CD4-positive, alpha-beta T cell treated with Interleukin-21 for 1 hour (primary cell): ENCODE measurements at places on chromosomes 3 and 15.

GRCh38 chr15:88120026-88120425 is 136.5 kb downstream of the NTRK3 start:
- no peak for DNase-seq

GRCh38 chr3:54853573-54854404 is 74.1 kb downstream of the LRTM1 start:
- peak; percentile 10 for DNase-seq

DNA sequence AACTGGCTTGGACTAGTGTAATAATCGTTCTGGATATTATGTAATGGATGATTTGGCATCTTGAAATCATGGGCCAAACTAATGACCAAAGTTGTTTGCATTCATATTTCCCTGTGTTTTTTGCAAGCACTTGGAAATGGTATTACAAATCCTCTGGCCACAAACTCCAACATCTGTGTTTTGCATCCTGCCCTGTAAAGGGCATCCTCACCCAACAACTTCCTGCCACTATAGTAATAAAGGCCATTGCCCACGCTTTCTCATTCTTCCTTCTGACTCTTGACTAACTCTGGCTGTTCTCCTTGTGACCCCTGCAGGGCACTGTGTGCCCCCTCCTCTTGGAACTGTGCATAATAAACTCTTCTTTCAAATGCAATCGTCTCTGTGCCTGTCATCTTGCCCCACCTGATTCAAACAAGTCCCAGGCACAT is 25.4 kb upstream of the PSMD6 start:
- no peak for DNase-seq

GRCh38 chr3:135516143-135516542 is 449.4 kb upstream of the PPP2R3A start:
- DNase-seq = no peak

- no peak for DNase-seq
Measured at GRCh38 chr3:55634345-55634744, 147.2 kb upstream of the WNT5A start.

DNA sequence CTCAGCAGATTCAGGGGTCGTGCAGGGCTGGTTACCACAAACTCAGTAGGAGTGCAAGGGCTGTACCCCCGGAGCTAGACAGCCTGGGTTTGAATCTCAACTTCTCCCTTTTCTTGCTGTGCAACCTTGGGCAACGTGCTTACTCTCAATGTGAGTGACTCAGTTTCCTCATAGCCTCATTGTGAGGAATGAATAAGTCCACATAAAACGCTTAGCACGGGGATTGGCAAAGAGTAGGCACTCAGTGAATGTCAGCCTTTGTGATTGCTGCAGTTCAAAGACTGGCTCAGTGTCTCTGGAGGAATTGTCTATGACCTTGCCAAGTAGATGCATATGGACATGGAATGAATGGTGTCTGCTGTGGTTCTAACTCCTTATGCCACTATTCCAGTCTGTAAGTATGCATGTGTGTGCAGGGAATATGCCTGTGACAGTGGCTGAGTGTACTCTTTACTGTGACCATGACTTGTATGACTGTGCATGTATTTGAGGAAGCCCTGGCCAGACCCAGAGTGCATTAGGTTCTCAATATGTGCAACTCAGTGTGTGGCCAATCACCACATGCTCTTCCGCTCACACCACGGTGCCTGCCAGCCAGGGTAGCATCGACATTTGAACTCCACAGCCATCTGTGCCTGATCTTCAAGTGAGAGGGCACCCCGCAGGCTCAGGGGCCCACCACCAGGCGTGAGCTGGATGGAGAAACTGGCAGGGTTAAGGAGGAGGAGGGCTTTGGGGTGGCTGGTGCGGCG is 900 bp upstream of the HYAL3 start:
- peak; percentile 24 for DNase-seq

DNA sequence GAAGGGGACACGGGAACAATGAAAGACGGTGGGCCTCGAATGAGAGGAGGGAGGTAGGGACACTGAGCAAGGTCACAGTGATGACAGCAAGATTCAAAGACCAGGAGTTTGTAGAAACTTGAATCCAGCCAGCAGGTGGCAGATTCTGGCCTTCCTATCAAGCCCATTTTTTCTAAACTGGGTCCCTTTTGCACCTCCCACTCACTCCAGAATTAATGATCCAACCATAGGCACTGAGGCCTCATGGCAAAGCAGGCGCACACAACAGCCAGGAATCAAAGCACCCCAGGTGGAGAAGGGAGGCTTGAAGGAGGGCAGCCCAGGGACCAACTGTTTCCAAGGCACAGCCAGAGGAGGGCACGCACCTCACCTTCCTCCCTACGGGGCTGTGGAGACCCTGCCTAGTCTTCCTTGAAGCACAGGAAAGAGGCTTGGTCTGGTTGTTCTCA is 90.2 kb downstream of the ANP32A start:
- peak; percentile 25 for DNase-seq

DNA sequence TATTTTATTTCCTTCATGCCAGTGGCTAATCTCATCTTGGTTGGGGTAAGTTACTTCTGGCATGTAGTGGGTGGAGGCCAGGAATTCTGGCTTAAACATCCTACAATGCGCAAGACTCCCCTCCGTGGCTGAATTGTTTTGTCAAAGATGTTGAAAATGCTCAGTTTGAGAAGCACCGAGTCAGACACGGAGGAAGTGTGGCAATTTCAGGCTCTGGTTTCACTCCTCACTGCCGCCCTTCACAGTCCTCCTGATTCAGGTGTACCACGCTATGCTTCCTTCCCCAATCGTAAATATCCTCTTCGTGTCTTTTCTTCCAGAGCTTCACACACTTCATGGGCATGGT is 150.7 kb downstream of the OPA1 start:
- no peak for DNase-seq

DNA sequence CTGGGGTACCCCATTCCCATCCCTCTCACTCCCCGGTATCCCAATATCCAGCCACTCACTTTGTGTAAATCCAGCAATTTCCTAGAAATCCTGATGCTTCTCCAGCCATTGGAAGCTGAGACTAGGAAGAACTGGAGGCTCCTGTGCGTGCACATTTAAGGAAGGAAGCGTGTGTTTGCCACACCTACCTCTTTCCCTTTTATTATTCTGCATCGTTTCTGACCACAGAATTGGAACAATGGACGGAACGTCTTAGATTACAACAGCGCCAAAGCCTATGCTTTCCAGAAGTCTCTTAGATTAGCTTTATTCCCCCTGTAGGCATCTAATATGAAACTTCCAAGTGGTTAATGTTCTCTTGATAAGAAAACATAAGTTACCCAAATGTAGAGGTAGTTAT is 234.8 kb upstream of the TRIM42 start:
- no peak for DNase-seq

DNA sequence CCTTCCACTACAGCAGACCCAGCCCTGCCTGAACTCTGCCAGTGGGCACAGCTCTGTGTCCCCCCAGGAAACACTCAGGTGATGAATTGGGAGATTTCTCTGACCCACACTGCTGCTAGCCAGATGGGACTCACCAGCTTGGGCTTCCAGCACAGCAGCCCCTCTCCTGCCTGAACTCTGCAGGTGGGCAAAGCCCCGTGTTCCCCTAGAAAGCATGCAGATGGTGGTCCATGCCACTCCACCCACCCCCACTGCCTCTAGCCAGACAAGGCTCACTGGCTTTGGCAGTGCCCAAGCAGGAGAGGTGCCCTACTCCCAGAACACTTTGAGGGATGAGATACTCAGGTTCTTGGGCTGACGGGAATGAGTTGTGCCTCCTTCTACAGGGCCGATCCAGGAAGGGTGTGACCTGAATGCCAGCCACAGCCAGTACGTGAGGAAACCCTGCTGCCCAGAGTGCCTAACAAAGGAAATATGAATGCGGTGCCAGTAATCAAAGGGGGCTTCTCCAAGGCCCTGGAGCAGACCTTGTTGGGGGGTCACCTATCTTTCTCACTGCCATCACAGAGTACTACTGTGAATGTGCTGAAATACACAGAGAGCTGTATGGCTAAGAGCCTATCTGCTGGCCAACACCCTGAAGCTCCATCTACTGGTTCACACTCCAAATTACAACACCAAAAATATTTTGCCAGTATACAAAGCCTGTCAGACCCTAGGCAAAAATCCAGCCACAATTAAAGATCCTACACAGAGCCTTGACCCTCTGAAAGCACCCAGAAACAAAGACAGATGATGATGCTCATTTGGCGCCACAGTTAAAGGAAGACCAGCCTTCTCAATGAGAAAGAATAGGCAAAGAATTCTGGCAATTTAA is 61.9 kb downstream of the BTLA start:
- DNase-seq = peak; percentile 62

- DNase-seq = no peak
Measured at GRCh38 chr3:192220915-192221314, 506.4 kb downstream of the FGF12 start.

- DNase-seq = no peak
Measured at GRCh38 chr3:24923570-24923969, 428.9 kb upstream of the THRB start.

GRCh38 chr15:33215941-33216872 is 21.7 kb upstream of the FMN1 start:
- DNase-seq = peak; percentile 23

DNA sequence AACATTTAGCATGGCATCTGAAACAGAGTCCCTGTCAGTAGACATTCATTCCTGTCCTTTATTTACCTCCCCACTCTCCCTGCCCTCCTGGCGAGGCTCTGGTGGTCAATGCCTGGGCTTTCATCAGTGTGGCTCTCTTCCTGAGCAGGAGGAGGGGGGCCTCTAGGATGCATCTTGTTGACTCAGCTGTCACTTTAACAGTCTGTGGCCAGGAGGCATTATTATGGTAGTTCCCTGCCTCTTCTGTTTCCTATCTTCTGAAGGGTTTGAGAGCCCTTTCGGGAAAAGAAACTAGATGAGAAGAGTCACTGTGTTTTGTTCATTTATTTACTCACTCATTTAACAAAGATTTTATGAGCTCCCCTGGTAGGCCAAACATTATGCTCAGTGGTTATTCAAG is 2.4 kb upstream of the PPP1R14D start:
- DNase-seq = no peak

DNA sequence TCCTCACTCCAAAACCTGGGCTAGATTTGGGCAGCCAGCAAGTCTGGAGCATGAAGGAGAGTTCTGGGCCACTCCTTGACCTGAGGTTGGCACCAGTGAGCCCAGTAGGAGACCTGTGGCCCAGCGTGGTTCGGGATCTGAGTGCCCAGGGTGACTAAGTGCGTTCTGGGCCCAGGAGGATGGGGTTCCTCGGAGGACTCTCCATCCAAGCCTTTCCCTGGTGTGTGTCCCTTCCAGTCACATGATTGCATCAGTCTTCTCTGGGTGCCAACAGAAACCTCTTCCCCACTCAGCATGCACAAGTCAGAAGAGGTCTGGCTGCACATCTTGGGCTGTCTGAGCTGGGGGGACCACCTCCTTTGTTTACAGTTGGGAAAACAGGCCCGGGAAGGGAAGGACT is 14.9 kb downstream of the TMEM43 start:
- DNase-seq = no peak

DNA sequence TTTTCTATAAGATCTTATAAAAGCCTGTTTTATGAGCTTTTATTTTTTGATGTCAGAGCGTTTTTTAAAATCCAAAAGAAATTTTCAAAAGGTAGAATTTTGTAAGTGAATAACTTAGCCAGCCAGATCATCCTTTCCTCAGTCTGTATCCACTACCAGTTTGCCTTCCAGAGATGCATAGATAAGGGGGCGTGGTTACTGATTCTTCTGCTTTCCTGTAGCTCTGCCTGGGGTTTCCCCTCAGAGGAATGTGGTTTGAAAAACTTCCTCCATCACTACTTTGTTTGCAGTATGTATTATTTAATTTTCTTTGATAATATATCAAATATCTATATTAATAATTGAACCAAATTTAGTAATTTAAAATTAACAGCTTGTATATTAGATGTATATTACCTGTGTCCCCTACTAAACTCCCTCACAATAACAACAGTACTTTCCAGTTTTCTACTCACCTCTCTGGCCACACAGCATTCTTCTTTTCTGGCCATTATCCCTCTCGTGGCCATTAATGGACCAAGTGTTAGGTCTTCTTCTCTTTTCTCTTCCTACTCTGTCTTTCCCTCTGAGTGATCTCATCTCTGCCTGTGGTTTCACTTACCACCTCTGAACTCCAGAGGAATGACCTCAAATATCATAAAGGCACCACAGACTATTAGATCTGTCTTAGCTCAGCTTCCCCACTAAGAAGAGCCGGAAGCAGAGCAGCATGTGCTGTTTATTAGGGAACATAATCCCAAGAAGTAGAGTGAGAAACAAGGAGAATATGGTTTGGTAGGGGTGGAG is 239.7 kb downstream of the UBE2E2 start:
- peak; percentile 28 for DNase-seq

DNA sequence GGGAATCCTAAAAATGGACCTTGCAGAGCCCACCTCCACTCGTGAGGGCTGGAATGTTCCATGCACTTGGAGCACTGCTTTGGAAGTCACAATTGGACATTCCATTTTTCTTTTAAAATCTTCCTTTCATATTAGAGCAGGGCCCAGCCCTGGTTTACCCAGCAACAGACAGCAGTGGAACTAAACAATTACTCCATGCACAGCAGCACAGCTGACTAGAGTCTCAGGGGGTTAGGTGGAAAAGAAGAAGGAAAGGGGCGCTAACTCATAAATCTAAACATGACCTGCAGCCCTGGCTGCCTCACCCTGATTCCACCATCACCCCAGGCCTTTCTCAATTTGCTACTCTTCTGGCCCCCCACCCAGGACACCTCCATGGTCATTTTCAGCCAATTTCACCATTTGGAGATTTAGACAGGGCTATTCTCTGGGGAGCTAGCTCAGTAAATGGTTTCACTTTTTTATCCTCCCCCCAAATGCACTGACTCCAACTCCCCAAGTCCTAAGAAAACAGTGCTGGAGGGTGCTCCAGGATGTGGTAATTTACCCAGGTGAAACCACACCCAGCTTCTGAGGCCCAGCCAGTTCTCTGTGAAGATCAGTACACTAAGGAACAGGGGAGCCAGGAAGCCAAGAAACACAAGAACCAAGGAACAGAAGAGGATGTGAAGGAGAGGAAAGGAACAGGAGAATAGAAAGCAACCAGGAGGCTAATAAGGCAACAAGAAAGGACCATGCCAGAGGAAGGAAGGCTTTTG is 1.6 kb upstream of the LRRC31 start:
- no peak for DNase-seq

DNA sequence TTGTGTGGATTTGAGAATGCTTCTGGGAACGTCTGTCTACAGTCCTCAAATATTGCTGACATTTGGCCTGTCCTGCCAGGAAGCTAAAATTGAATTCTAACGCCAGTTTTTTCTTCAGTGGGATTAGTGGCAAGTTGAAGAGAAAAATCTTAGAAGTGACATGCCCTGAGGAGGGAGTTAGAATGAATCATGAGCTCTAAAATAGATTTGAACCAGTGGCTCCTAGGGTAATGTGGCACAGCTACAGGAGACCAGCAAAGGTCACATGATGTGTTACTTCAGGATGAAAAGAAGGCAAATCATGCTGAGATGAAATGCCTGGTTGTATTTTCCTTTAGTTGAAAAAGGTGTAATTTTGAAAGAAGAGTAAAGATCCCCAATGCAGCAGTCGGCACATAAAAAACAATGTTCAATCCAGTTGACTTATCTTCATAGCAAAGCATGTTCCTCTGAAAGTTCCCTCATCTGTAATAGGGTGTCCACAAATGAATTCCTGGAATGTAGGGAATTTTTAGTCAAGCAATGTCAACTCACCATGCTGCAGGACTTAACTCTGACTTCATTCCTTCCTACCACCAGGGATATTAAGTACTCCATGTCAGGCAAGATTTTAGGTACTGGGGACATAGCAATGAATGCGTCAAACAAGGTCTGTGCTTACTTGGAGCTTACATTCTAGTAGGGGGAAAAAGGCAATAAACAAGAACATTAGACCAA is 171.6 kb downstream of the CADPS start:
- DNase-seq = no peak

GRCh38 chr3:64340641-64341101 is 115.4 kb upstream of the PRICKLE2 start:
- no peak for DNase-seq
